Activated T-cell treated with anti-CD3 and anti-CD28 coated beads for 4 hours (primary cell): ENCODE measurements at places on chromosomes 16 and 17.

- DNase-seq, result no peak
Measured at GRCh38 chr17:17151962-17152361, 54.2 kb downstream of the PLD6 start.

- no peak for DNase-seq
Measured at GRCh38 chr16:84874004-84874435, 54.2 kb downstream of the CRISPLD2 start.

DNA sequence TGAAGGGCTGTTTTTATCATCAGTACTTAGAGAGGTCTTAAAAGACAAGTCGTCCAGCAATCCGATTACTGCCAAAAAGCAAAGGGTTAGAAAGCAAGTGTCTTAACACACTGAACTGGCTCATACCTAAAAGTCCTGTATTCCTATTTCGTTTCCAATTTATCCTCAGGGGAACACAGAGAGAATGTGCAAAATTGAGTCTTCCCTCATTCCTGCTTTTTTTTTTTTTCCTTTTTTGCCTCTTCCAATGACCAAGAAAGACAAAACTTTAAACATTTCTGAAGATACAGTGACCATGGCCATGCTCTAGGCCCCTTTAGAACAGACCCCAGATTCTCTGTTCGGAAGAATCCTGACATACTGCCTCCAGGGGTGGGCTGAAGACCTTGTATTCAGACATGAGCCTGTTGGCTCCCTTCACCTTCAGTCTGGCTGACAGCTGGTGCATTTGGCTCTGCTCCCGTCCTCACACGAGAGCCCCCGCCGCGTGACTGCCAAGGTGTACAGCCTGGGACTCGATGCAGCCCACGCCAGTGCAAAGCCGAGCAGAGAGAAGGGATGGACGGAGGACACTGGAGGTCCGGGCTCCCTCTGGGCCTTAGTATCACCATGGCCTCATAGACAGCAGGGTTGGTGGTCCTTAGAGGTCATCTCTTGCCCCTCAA, 47.0 kb downstream of the COTL1 start:
- no peak for DNase-seq

GRCh38 chr17:49585422-49586027, 9.9 kb downstream of the NXPH3 start:
- DNase-seq, result no peak

- no peak for DNase-seq
Measured at GRCh38 chr16:51134269-51134812, 16.7 kb downstream of the SALL1 start.

DNA sequence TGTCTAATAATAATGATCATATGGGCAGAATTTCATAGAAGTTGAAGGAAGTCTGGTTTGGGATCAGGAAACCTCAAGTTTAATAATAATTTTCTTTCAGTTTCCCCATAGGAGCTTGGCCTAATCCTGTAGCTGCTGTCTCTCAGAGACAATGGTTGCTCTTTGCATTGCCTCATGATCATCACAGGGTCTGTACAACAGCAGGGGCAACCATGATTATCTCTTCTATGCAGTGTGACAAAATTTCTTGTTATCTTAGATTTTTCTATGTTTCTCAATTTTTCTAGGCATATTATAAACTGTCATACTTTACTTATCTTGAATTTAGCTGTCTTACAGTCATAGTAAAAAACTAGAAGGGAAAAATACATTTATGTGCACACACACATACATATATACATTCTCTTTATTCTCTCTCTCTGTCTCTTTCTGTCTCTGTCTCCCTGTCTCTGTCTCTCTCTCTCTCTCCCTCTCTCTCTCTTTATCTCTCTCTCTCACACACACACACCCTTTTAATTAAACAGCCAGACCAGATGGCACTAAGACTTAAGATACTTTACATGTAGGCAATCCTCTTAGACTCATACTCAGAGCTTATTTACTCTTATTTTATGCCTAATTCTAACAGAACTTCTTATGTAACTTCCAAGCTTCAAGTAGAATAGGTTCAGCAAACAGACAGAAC, 30.5 kb downstream of the SMIM36 start:
- no peak for DNase-seq

DNA sequence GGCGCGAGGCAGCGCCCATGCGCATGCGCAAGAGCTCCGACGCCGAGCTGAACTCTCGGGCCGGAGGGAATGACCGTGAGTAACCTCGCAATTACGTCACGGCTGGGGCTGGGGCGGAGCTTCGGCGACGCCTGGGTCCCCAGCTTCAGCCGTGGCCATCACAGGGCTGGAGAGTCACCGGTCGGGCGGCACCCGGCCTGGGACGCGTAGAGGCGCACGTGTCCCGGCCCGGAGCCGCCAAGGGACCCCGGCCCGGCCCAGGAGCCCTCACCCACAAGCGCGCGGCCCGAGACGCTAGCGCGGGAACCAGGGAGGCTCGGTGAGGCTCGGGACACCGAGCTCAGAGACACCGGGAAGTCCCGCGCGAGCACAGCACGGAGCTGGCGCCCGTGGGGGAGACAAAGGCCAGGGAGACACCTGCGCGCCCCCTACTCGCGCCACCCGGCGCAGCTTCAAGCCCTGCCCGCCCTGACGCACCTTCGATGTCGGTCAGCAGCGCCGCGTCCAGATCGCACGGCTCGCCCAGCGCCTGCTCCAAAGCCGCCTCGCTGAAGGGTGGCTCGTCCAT, 452 bp downstream of the SREBF1 start:
- DNase-seq, result peak; percentile 98

GRCh38 chr16:78189121-78189520, 89.7 kb downstream of the WWOX start:
- DNase-seq, result no peak

- no peak for DNase-seq
Measured at GRCh38 chr17:5200360-5200759, 8.7 kb upstream of the ZNF594 start.

DNA sequence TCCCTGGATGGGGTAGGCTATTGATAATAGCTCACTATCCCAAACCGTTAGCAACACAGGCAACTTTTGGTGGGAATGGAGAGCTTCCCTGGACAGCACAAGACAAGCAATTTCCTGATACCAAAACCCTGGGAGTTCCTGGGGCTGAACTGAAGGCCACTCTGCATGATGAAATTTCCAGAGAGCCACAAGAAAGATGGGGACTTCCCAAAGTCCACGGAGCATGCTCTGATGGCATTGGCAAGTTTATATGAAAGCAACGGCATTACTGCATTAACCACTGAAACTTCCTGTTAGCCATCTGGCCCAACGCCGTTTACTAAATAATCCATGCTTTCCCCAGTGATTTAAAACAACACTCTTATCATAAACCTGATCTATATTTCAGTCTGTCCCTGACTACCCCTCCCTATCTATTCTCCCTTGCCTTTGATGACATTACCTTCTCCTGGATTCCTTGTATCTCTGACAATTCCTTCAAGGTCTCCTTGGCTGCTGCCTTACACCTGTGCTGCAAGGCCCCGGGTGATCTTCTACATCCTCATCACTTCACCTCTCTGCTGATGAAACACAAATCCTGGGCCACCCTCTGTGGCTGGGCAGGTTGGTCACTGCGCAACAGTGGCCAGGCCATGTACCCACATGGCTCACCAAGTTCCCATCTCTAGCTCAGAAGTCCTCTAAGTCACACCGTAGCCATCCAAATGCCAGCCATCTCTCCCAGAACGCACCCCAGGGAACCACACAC, 108.5 kb upstream of the RCVRN start:
- no peak for DNase-seq

GRCh38 chr16:57999971-58000705, at the start of gene ZNF319:
Gene ZNF319 (minus strand): TSS chr16:58000672. CDS start chr16:57998265, 2,407 bp downstream.
- no peak for DNase-seq

- no peak for DNase-seq
Measured at GRCh38 chr17:39757176-39757662, 19.5 kb downstream of the GRB7 start.

DNA sequence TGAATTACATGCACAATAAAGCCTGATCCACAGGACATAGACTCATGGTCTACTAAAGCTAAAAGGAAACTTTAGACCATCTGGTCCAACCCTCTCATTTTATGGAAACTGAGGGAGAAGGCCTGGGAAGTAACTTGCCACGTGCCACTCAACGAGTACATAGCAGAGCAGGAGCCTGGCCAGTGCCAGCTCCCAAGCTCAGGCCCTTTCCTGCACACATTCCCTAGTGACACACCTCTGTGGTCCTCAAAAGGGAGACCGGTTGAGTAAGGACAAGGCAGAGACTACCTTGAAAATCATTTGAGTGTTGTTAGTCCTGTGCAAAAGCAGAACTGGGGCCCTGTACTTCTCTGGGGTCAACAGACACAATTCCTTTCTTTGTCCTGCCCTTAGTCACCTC, 2.8 kb downstream of the CCL4L2 start:
- DNase-seq, result no peak
